ENCODE measurements at places on chromosomes 4 and X.

GRCh38 chrX:1011691-1012283 is 200.7 kb downstream of the CRLF2 start:
- no peak for DNase-seq

DNA sequence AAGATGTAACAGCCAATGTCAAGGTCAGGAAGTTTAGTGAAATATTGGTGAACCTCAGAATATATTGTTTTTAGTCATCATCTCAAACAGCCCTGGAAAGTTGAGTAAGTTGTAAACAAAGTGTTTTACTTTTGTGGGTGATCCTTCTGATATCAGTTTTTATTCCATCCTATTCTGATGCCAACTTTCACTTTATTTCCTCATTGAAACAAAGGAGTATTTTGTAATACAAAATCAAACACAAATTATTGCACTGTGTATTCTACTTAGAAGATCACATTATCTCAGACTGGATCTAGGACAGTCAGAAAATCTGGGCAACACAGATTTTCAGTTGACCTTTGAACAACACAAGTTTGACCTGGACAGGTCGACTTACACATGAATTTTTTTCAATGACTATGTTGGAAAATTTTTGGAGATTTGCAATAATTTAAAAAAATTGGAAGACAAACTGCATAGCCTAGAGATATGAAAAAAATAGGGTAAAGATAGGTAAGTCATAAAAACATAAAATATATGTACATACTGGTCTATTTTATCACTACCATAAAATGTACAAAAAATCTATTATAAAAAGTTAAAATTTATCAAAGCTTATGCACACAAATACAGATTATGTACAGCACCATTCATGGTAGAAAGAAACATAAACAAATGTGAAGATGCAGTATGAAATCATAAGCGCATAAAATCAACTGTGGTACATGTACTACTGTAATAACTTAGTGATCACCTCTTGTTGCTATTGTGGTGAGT is 709.1 kb upstream of the FAM241A start:
- DNase-seq, result no peak

GRCh38 chrX:47174846-47175587 is 18.6 kb upstream of the UBA1 start:
- DNase-seq, result no peak

GRCh38 chr4:172188248-172188988 is 375.2 kb downstream of the GALNTL6 start:
- DNase-seq, result no peak

GRCh38 chrX:118751950-118752783 is 24.8 kb downstream of the IL13RA1 start:
- no peak for DNase-seq

DNA sequence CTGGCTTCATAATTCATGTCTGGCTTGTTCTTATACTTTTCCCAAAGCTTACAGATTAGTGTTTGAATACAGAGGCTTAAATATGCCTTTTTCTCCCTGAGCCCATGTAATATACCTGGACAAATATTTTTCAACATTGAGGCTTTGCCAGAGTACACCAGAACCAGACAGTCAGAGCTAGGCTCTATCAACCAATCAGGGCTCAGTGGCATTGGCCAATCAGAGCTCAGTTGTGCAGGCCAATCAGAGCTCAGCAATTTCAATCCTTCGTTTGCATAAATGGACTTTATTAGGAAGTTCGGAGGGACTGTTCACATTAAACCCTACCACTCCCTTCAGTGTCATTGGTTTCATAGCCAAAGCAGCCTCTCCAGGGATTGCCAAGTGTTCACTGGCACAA is 51.2 kb upstream of the TMSB15B start:
- DNase-seq, result no peak

All from stimulated activated CD4-positive, alpha-beta T cell treated with anti-CD3 and anti-CD28 coated beads, Interleukin-12 subunit alpha, Interleukin-12 subunit beta, amount 100 ng/mL, for 4 hours (primary cell).